NCI-H2081 treated with DMSO at 0.1 percent for 48 hours (cell line): ENCODE measurements at places on chromosomes 2 and 18.

DNA sequence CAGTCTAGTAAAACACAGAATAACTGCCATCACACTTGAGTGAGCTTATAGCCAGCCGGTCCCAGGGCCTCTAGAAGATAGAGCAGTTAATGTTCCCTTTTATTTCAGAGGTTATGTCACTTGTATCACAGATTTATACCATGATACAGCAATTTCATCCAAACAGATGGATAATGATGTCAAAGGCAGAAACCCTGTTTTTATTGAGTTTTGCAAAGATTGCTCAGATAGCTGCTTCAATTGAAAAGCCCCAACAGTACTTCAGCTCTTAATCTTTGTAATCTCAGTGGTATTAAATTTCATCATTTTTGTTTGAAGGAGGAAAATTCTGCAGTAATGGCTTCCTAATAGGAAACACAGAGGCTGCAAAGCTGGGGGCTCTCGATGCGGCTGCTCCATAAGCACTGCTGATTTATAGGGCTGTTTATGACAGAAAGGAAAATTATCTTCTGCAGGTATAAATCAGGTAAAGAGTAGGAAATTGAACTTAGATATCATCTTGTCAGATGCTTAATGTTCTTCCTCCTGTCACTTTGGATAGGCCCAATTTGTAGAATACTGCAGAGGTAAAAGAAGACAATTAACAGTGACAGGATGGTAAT is 112.3 kb downstream of the LNPK start:
- DNase-seq, result peak; percentile 45

DNA sequence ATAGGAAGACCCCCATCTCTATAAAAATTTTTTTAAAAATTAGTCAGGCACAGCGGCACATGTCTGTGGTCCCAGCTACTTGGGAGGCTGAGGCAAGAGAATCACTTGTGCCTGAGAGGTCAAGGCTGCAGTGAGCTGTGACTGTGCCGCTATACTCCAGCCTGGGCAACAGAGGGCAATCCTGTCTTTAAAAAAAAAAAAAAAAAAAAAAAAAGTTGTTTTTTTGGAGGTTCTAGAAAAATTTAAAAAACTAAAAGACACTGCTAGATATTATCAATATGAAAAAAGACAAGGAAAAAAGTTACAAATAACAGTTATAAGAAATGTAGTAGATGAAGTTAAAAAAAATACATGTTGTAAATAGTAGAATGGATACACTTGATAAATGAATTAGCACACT is 56.1 kb upstream of the C2orf15 start:
- no peak for DNase-seq

- no peak for DNase-seq
Measured at GRCh38 chr2:44680424-44680971, 261.0 kb upstream of the SIX3 start.

DNA sequence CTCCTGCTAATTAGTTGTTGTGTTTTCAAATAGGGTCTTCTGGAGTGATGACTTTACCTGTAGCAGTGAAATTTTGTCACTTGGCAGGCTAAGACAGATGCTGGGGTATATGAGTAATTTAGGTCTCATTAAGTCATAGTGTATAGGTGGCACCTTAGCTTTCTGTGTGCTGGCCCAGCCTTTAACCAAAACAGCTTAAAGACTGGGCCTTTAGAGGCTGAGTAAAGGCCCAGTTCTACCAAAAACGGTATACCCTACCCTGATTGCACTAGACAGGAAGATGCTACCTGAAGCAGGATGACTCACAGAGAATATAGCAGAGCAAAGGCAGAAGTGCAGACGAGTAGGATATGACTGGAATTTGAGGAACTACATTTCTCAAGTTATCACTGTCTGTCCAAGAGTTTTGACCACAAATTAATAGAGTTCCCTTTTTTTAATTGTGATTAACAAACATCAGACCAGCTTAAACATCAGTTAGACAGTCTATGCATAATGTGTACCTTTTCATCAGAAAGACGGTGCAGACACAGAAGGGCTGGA is 337.9 kb upstream of the SALL3 start:
- no peak for DNase-seq

DNA sequence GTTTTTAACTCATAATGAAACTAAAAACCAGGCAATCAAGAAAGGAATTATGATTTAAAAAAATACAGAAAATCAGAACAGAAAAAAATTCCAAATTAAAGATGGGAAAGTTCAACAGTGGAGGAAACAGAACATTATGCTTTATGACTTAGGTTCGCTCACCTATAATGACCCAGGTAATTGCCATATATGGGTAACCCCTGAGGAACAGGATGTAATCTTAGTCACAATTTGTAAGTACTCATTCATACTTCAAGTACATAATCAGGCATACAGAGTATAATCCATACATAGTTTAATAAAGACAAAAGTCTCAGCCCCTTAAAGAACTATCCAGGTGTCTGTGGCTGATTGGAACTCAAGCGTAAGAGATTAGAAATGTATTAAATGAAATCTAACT is 159.6 kb downstream of the AFF3 start:
- no peak for DNase-seq

- DNase-seq, result no peak
Measured at GRCh38 chr2:207334624-207335371, 169.1 kb upstream of the KLF7 start.

DNA sequence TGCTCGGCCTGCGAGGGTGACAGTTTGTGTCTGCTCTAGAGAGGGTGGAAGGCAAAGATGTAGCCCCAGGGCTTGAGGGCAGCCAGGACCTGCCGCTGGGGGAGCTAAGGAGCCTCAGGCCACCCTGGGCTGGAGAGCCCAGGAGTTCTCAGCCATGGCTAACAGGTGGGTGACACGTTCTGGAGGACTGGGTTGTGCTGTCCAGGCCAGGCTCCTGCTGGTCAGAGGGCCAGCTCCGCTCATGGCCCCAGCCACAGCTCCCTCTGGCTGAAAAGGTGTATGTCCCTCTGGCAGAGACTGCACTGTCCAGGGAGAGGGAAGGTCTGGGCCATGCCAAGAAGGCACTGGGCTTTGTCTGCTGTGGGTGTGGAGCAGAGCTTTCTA is 19.2 kb downstream of the TMEM185B start:
- no peak for DNase-seq

DNA sequence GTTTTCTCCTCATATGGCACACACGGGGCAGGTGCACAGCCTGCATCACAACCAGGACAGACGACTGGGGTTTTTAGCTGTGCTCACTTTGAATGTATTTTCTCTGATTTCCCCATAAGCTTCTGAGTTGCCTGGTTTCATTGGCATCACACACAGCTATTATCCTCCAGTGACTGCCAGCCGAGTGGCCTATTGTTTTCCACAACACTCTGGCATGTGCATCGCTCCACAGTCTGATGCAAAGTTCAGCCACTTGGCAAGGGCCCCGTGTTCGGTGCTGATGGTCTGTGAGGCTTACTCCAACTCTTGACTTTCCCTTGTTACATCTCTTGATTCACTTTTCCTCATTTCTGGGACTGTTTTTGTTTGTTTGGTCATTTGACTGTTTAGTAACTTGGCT is 593.1 kb downstream of the CBLN2 start:
- no peak for DNase-seq

GRCh38 chr2:206881708-206882410 is 57.5 kb upstream of the CPO start:
- DNase-seq, result no peak
